ENCODE measurements at places on chromosomes 12 and 14.

DNA sequence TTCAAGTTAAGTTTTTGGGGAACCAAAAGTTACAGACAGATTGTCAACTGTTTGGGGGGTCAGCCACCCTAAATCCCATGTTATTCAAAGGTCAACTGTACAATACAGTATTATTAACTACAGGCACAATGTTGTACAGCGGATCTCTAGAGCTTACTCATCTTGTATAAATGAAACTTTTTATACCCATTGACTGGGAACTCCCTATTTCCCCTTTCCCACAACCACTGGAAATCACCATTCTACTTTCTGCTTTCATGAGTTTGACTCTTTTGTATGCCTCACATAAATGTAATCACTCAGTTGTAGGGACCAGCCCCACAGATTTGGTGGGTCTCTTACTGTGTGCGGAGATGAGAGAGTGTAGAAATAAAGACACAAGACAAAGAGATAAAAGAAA, 57.8 kb downstream of the SLCO1B3 start:
- DNase-seq = no peak

GRCh38 chr14:67971627-67972625, 152.3 kb downstream of the RAD51B start:
- no peak for DNase-seq

DNA sequence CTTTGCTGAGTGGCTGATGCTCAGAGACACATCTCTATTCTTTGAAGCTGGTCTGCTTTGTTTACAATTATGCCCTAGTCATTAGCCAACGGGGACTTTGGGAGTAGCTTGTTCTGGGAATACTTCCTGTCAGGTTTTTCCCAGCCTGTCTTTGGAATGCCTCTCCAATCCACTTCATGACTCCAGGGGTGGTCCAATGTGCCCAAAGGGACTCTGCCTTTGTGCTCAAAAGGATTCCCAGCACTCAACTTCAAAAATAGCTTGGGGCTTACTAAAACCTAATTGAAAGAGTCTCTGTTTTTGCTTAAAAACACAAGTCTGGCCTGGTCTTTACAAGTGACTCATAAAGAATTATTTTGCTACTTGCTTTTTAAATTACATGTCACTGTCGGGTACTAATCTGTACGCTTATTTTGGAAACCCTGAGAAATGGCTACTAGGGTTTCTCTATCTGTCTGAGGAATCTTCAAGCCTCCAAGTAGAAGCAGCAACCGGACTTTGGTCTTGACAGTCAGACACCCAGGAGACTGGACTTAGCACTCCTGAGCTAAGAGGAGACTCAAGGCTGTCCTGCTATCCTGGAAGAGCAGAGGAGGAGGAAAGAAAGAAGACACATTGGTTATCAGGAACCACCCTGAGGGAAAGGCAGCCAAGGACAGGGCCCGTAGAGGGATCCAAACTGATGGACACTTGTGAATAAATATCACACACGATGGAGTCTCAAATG, 20.7 kb downstream of the PHLDA1 start:
- no peak for DNase-seq

- no peak for DNase-seq
Observed at GRCh38 chr14:100605230-100605629, 18.0 kb upstream of the BEGAIN start.

GRCh38 chr14:100246809-100247428, 8.0 kb downstream of the YY1 start:
- no peak for DNase-seq

GRCh38 chr14:34983786-34984185, 994 bp downstream of the SRP54 start:
- DNase-seq = no peak

DNA sequence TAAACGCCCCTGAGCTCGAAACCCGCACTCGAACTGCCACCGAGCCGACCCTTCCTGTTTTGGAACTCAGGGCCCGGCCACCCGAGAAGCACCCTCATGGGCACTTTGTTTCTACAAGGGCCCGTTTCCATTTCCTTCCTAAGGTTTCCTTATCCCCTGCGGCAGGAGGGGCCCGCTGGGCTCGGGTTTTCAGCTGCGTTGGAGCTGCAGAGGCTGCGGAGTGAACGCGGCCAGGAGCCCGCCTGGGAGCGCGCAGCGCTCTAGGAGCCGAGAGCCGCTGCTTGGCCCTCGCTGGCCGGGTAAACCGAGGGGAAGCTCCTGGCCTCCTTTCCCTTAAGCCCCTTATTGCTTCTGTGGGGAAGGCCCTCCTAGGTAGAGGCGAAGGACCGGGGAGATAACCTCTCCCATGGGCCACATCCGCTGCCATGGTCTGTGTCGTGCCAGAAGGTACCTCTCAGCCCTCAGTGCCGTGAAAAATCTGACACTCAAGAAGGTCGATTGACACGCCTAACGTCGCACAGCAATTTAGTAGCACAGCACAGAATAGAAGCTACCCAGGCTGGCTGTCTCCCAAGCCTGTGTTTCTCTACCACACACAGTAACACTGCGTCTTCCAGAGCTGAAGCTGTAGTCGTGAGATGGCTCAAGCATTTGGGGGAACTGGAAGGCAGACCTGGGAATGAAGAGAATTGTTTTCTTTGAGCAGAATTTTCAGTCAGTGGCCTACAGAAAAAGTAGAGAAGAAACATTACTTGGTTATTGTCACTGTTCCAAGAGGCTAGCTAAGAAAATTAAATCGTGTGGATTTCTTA, 12.9 kb upstream of the CALM1 start:
- no peak for DNase-seq

DNA sequence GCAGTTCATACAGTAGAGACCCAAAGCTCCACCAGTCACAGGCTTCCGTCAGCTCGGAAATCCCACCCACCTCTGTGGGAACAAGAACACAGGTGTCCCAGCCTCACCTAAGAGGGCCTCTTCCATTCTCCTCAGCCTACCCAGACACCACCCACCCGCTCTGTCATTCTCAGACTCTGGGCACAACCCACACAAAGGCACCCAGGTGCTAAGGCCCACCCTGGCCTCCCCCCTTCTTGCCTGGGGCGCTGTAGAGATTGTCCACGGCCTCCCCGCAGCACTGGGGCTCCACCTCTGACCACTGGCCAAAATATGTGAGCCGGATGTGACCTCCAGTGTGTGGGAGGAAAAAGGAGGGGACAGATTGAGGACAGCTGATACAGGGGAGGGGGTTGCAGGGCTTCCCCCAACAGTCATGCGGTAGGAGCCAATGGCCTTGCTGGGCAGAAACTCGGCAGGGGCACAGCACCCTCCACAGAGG, 14.2 kb downstream of the RPS6KL1 start:
- no peak for DNase-seq

GRCh38 chr12:70660620-70661219, 23.5 kb upstream of the PTPRB start:
- no peak for DNase-seq

- DNase-seq = no peak
Observed at GRCh38 chr12:125744201-125744600, 679.0 kb downstream of the AACS start.

DNA sequence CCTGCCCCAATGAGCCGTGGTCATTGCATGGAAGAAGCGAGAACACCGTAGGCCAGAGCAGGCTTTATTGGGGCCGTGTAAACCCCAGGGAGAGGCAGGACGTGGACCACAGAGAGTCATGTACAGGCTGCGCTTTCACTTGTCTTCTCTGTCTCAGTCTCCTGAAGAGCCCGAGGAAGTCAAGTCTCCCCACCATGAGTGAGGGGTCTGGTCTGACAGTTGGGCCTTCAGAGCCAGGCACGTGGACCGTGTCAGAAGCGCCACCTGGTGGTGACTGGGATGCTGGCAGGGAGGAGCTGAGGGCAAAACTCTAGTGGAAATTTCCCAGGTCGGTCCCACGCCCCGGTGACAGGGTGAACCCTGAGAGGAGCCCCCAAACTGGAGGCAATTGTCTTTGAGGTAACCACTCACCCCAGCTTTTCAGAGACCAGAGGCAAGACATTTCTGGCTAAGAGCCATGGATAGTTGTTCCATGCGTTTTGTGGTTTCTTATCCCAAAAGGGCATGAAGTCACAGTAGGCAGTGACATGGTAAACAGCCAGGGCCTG, 17.4 kb downstream of the RPS6KL1 start:
- DNase-seq = peak; percentile 60

DNA sequence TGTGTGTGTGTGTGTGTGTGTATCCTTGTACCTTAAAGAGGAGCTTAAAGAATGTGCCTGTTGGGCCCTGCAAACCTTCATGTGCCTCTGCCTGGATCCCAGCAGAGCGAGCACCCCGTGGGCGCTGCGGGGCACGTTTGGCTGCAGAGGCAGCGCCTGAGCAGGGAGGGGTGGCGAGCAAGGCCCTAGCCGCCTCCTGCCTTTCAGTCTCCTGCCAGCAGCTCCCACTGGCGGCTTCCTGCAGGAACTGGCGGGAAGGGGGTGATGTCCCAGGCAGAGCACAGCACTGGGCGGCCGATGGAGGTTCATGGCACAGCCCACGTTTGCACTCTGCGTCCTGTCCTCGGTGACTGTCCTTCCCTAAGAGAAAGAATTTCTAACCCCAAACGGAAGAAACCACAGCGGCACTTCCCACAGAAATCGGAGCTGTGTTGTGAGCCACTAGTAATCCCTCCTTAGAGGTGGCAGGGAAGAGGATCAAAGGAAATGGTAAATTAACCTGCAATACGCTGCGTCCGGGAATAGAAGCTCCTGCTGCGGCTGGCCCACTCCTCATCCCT, 19.8 kb downstream of the ZBTB42 start:
- DNase-seq = no peak

DNA sequence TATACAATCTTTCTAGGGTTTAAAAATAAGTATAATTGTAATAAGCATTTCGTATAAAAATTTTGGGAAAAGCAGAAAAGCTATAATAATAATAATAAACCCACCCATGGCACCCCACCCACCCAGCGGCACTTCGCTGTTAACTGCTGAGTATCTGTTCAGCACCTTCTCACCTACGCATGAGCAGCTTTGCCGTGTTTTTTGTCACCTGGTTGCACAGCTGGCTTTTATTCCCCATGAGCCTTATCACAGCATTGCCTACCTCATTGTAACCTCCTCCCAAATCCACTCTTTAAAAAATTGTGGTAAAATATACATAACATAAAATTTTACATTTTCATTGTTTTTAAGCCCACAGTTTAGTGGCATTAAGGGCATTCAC, 34.7 kb downstream of the CYP46A1 start:
- DNase-seq = no peak

GRCh38 chr14:63551332-63551731, 8.2 kb upstream of the PPP2R5E start:
- DNase-seq = no peak

DNA sequence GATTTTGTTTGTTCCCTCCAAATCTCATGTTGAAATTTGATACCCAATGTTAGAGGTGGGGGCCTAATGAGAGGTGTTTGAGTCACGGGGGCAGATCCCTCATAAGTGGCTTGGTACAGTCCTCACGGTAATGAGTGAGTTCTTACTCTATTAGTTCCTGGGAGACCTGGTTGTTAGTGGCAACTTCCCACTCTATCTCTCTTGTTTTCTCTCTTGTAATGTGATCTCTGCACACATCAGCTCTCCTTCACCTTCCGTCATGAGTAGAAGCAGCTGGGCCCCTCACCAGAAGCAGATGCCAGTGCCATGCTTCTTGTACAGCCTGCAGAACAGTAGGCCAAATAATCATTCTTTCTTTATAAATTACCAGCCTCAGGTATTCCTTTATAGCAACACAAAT, 29.6 kb upstream of the KCNK10 start:
- no peak for DNase-seq

DNA sequence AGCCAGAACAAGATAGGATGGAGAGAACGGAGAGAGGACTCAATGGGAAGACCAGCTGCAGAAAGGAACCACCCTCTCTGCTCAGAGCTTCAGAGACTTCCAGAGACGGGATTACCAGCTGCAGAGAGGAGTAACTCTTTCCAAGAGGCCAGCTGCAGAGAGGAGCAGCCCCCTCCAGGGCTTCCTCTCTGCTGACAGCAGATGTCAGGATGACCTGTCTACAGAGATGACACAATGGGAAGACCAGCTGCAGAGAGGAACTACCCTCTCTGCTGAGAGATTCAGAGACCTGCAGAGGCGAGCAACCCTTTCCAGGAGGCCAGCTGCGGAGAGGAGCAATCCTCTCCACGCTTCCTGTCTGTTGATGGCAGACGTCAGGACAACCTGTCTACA, 61.8 kb downstream of the KLRG1 start:
- no peak for DNase-seq

DNA sequence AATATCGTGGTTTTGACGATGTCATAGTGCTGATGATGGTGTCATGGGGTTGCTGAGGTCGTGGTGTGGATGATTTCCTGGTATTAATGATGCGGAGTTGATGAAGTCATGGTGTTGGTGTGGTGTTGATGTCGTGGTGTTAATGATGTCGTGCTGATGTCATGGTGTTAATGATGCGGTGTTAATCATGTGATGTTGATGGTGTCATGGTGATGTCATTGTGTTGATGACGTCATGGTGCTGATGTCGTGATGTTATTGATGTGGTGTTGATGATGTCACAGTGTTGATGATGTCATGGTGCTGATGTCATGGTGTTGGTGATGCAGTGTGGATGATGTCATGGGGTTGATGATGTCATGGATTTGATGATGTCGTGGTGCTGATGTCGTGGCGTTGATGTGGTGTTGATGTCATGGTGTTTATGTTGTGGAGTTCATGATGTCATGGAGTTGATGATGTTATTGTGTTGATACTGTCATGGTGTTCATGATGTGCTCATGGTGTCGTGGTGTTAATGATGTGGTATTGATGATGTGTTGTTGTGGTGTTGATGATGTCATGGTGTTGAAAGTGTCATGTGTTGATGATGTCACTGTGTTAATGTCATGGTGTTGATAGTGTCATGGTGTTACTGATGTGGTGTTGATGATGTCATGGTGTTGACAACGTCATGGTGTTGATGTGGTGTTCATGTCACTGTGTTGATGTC, 48.5 kb upstream of the RIMBP2 start:
- DNase-seq = no peak

- DNase-seq = no peak
Observed at GRCh38 chr12:39116861-39117260, 211.5 kb upstream of the CPNE8 start.

- no peak for DNase-seq
Observed at GRCh38 chr14:101198398-101199027, 295.0 kb upstream of the RTL1 start.

DNA sequence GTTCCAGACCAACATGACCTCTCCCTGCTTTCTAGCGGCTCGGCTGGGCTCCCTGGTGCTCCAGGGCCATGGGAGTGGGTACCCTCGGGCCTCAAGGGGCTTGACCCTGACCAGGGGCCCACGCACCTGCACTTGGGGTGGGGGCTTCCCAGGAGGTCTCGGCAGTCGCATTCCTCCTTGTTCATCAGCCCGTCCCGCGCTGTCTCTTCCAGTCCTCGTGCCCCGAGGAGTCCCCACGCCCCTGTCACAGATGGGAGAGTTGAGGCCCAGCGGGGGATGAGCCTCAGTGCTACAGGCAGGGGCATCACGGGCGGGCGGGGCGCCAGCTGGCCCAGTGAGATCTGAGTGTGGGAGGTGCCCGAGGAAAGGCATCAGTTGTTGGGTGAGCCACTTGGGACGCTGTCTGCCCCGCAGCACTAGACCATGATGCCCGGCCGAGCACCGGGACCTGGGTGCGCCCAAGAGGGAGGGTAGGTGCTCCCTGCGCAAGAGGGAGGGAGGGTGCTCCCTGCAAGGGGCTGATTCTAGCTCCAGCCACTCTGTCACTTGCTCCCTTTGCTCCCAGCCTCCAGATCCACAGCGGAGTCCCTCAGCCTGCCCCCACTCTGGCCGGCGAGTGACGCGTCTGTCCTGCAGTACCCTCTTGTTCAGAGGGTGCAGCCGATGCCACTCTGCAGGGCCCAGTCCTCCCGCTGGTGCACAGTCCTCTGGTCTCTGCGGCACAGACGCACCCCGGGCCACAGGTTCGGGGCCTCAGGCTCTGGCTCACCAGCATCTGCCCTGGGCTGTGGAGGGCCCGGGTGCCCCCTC, 23.8 kb downstream of the MMP17 start:
- DNase-seq = no peak

- no peak for DNase-seq
Observed at GRCh38 chr12:109385339-109386058, 37.8 kb downstream of the MYO1H start.
